ENCODE measurements at places on chromosomes 13 and 19.

DNA sequence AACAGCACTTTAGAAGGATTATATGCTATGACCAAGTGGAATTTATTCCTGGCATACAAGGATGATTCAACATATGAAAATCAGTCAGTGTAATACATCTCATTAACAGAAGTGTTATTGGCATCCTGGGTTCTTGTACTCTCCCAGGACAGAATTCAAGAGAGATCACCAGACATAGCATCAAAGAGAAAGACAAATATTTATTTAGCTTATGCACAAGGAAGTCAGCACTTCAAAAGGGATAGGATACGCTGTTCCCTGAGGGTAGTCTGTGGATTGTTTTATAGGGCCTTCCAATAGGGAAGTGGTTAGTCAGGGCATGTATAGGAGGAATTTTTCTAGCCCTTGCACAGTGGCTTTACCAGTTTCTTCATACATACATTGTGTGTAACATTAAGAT lies 1238.0 kb downstream of the PCDH17 start:
- DNase-seq: no peak

DNA sequence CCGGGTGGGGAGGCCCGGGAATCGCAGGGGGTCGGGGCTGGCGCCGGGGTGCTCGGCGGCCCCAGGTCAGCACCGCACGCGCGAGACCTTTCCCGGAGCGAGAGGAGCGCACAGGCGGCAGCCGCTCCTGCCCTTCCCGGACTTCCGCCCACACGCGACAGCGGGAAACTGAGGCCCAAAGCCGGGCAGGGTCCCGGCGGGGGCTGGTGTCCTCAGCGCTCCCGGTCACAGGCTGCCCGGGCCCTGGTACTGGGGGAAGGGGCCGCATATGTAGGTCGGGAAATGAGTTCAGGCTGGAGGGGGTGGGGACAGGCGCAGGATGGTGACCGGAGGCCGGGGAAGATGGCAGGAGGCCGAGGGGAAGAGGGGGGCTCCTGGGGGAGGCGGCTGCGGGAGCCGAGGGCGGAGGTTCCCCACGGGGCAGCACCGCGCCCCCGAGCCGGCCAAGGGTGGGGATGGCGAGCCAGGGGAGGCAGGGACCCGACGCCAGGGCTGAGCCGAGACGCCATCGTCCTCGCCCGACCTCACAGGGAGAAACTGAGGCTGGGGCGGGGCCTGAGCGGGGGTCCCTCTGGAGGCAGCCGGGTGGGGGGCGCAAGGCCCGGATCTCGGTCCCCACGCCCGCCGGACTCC lies 662 bp downstream of the CBARP start:
- DNase-seq: no peak

GRCh38 chr19:36916991-36917390 lies 859 bp downstream of the ZNF568 start:
- no peak for DNase-seq

DNA sequence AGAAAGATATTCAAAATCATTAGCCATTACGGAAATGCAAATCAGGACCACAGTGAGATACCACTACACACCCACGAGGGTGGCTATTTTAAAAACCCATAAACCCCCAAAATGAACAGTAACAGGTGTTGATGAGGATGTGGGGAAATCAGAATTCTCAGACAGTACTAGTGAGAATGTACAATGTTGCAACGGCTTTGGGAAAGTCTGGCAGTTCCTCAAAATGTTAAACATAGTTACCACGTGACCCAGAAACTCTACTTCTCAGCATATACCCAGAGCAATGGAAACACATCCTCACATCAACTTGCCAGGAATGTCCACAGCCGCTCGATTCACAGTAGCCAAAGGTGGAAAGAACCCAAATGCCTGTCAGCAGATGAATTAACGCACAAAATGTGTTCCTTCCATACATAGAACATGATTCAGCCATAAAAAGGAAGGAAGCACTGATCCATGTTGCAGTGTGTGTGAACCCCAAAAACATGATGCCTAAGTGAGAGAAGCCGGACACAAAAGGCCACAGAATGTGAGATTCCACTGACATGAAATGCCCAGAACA lies 7.0 kb downstream of the PLVAP start:
- DNase-seq: no peak

GRCh38 chr19:39870171-39870971 lies 24.2 kb upstream of the FBL start:
- no peak for DNase-seq

DNA sequence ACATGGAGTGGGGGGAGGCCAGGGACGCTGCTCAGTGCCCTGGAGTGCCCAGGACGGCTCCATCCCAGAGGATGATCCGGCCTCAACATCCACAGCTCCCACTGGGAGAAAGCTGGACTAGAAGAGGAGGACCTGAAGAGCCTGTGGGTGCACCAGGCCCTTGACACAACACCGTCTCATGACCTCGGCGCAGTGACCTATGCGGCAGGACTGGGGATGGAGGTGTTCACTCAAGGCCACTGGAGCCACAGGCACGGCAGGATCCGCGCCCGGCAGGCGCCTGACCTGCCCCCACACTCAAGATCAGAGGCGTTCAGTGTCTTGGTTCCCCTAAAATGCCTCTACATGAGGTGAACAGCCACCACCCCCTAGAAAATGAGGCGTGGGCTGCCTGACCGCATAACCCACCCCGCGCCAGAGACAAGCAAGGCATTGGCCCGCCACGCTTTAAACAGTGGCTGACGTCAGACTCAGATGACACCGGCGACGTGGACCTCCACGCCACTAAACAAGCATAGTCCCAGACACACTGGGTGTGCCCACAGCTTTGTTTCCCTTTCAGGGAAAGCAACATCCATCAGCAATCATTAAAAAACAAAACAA lies 8.0 kb downstream of the SGTA start:
- no peak for DNase-seq

GRCh38 chr19:17490411-17490810 lies 20.1 kb downstream of the SLC27A1 start:
- DNase-seq: no peak

- DNase-seq: no peak
Measured at GRCh38 chr13:80591976-80592740, 251.2 kb upstream of the SPRY2 start.

GRCh38 chr13:32080328-32080744 lies 48.8 kb downstream of the FRY start:
- no peak for DNase-seq

DNA sequence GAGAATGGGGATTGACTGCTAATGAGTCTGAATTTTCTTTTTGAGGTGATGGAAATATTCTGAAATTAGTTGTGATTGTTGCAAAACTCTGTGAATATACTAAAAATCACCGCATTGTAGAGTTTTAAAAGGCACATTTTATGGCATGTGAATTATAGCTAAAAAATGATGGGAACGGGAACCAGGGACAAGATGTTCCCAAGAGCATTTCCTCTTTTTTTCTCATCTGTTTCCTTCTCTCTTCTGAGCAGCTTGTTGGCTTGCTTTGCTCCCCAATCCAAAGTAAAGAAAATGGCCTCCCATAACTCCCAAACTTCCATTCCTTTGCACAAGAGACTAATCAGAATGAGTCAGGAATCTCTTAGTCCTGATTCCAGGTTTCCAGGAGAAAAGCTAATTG lies 459.2 kb downstream of the TSHZ3 start:
- no peak for DNase-seq

GRCh38 chr13:106352850-106353249 lies 182.6 kb downstream of the EFNB2 start:
- DNase-seq: no peak

- DNase-seq: no peak
Measured at GRCh38 chr13:111577956-111578605, 257.6 kb downstream of the TEX29 start.

- DNase-seq: no peak
Measured at GRCh38 chr19:15028490-15028889, 20.8 kb upstream of the CASP14 start.
